ENCODE measurements at places on chromosomes 6 and 20.

DNA sequence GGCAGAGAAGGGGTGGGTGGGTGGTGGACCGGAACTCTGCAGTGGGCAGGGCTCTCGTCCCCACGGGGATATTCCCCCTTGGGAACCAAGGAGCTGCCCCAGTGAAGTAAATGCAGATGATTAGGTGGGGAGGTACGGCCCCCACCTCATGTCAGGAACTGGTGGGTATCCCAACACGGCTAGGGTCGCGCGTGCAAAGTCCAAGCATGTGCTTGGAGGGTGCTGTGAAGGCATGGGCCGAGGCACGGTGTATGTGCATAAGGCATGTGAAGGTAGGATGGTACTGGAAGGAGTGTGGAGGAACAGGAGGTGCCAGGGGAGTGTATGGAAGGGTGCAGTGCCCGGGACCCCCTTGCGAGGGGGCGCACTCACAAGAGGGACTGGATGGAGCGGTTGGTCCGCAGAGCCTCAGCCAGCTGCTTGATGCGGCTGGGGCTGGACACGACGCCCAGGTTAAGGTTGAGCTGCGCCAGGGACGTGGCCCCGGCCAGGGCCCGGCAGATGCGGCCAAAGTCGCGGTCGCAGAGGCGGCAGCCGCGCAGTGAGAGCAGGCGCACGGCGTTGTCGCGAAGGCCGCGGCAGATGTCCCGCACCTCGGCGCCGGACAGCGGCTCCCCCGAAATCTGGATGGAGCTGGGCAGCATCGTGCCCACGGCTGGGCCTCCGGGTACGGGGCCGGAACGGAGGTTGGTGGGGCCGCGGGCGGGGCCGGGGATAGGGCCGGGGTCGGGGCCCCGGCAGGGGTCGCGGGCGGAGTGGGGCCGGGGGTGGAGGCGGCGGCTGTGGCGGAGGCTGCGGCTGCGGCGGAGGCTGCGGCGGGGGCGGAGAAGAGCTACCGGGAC is 783 bp downstream of the LRRC73 start:
- no peak for DNase-seq

DNA sequence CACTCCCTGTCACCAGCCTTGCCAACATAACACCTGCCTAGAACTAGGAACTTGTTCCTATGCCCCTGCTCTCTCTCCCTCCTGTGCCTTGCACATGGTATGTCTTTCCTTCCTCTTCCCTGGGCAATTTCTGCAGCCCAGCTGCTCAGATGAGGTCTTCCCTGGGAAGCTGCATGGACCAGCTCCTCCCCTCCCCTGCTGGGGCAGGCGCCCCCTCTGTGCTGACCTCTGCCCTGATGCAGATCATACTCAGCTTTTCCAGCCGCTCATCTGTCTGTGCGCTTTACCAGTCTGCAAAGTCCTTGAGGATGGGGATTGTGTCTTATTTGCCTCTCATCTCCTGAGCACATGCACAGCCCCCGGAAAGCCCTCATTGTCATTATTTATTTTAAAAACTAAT is 161.8 kb downstream of the SCML4 start:
- DNase-seq = no peak

GRCh38 chr6:106114492-106114891 is 28.4 kb downstream of the PRDM1 start:
- DNase-seq = no peak

DNA sequence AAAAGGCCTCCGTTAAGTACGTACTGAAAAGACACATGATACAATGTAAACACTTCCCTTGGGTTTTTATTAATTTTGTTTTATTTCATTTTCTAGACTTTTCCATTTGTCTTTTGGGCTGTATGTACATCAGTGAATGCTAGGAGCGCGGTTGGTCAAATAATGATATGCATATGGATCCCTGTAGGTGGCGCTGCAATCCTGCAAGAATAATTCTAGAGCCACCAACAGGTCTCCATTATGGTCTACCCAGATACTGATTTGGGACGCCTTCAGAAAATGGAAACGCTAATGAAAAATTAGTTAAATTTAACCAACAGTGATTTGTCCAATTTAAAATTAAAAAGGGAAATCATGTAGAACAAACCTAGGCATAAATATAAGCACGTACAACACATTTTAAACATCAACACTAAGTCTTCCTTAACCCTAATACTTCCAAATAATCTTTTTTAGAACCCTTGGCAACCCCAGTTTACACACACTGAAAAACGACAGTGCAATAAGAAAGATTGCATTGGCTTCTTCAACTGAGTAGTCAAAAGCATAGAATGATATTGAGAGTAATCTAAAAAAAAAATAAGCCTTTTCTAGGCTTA is 433.5 kb downstream of the RFPL4B start:
- DNase-seq = peak; percentile 77

- DNase-seq = no peak
Observed at GRCh38 chr6:111985202-111985731, 68.6 kb upstream of the CCN6 start.

DNA sequence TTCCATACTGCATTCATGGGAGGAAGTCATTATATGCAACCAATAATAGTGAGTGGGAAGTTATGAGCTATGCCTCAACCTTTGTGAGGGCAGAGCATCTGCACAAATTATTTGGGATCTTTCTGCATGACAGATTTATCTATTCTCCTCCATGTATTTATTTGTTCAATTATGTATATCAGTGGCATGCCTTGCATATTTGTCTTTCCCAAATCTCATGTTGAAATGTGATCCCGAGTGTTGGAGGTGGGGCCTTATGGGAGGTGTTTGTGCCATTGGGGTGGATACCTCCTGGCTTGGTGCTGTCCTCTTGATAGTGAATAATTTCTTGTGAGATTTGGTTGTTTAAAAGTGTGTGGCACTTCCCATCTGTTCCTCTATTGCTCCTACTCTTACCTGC is 1246.0 kb upstream of the CITED2 start:
- no peak for DNase-seq

DNA sequence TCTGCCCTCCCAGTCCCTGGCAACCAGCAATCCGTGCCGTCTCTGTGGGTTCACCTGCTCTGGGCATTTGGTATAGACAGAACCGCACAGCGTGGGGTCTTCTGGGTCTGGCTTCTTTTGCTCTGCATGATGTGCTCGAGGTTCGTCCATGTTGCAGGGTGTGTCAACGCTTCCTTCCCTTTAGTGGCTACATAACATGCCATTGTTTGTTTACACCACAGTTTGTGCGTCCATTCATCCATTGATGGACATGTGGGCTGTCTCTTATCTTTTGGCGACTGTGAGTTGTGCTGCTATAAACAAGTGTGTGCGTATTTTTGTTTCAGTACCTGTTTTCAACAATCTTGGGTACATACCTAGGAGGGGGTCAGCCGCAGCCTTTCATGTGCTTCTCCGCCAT is 149.5 kb upstream of the RPS6KA2 start:
- no peak for DNase-seq

DNA sequence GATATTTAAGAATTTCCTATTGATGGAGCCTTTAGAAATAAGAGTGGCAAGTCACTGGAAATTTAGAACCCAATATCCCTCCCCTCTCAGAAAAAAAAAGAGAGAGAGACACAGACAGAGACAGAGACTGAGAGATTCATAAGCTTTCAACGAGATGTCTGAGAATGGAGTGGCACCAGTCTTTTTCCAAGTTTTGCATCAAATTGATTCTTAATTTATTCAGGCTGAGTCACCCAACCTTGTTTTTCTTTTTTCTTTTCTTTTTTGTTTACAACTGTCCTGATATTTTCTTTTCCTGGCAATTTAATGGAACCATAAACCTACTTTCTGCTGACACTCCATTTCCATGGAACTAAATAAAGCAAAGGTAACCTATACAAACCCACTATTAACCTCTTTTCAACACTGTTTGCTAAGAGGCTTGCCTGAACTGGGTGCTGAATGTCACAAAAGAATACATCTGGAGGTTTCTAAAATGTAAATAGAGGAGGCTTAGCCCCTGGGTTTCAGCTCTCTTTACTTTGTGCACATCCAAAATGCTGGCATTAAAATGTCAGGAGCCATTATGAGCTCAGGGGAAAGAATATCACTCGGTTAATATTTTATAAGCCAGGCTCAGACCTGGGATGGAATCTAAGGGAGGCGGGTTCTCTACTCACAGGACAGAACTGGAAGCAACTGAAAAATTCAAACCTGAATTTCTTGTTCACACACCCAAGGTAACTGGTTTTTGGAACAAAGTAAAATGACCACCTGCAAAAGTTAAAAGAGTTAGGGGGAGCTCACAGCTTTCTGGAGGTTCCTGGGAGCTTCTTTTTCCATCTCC is 100.8 kb downstream of the BFSP1 start:
- no peak for DNase-seq

GRCh38 chr20:61932711-61933480 is 132.8 kb downstream of the TAF4 start:
- DNase-seq = no peak

DNA sequence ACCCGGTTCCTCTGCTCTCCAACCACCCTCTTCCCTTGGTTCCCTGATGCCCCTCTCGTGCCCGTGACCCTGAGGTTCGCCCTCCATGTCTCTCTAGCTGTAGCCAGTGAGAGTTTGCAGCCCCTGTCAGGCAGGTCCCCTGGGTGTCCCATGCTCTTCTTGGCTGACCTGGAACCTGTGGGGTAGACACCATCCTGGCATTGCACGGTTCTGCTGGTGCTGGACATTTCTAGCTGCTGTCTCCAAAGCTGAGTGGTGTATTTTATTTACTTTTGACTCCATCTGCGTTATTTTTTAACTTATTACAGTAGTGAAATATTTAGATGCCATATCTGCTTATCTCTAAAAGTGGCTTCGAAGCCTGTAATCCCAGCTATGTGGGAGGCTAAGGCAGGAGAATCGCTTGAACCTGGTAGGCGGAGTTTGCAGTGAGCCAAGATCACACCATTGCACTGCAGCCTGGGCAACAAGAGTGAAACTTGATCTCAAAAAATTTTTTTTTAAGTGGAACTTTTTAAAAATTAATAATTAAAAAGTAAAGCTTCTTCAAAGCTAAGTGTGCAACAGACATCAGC is 12.5 kb downstream of the ENTPD6 start:
- no peak for DNase-seq

DNA sequence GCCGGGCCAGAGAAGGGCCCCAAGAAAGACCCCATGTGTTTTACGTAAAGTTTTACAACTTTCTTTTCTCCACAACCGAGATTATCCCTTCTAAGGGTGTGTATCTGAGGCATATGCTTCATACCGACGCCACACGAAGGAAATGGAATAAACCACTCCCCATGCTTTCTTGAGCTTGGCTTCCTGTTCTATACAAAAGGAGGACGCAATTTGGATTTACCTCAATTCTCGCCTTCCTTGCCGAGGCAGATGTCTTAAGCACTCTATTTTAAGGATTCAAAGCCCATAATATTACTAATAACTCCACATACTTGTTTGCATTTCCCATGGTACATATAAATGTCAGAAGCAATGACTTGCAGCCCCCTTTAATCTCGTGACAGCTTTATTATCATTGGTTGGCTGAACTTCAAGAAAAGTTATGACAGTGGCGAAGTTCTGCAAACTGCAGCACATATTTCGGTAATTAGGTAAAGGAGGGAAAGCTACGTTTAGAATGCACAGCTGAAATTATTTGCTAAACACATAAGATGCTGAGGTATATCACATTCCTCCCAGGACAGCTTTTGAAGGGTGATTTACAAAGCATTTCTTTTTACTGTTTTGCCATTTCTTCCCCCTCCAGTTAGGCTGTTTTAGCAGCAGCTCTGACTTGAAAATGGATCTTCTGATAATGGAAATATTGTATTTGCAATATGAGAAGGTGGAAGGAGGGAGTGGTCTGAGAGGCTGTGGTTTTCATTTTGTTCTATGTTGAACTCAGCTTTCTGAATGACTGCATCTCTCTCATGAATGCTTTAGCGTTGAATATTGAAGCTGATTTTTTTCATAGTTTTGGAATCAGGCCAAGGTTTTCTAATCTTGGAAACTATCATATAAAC is 330.5 kb downstream of the EPHA7 start:
- no peak for DNase-seq

- no peak for DNase-seq
Observed at GRCh38 chr6:83220121-83220520, 27.0 kb downstream of the RWDD2A start.

GRCh38 chr6:21771626-21772320 is 178.2 kb downstream of the SOX4 start:
- no peak for DNase-seq

- DNase-seq = peak; percentile 26
Observed at GRCh38 chr20:49320460-49320859, 42.6 kb upstream of the ZNFX1 start.

- DNase-seq = no peak
Observed at GRCh38 chr6:13101985-13102384, 226.4 kb downstream of the TBC1D7 start.

DNA sequence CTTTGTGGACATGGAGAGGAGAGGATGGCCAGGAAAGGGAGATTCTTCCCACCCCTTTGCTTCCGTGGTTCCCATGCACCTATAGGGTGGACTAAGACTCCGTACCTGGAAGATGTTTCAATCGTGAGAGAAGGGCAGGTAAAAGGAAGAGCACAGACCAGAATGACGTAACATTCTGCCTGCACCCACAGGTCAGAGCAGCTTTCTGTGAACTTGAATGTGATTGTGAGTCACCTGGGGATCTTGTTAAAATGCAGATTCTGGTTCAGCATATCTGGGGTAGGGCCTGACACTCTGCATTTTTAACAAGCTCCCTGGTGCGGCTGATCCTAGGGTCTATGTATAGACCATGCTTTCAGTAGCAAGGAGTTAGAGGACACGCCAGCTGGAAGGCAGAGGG is 164.1 kb upstream of the SGK1 start:
- DNase-seq = no peak

- no peak for DNase-seq
Observed at GRCh38 chr20:61759286-61760065, 306.2 kb downstream of the TAF4 start.

DNA sequence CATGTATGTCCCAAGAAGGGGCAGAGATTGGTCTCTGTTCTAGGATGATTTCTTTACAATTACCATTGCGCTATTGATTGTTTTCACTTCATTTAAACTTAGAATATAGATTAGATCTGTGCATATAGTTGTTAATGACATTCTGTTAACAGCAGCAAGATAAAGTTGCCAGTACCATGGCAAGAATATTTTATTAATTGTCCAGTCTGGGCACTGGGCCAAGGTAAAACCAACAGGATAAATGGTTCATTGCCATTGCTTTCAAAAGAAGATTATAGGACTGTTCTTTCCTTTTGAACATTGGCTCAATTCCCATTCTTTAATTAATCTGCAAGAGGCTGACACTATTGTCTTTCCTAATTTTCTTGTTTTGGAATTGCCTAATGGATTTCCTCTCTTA is 592.4 kb downstream of the RFPL4B start:
- no peak for DNase-seq

DNA sequence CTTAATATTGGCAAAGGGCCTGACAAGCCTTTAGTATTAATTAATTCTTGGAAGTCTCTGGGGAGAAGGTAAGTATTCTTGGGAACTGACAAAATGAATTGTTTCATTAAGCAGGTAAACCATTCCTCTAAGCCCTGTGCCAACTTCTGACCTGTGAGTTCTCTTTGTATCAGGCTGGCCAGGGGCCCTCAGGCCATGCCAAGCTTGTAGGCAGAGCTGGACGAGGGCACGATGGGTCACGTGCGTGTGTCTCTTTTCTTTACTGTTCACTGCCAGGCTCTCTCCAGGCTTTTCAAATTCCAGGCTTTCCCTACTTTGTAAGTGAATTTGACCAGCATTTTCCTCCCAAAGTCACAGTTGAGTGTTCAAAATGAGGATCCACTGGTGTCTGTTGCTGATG is 112.4 kb downstream of the NRN1 start:
- no peak for DNase-seq

- DNase-seq = no peak
Observed at GRCh38 chr20:18623156-18623910, 35.5 kb downstream of the DTD1 start.

- no peak for DNase-seq
Observed at GRCh38 chr20:29744071-29744470, 1513.4 kb upstream of the DEFB115 start.

All from hematopoietic multipotent progenitor cell treated with erythropoietin and hydrocortisone succinate and interleukin-3 and kit ligand, for 8 days (in vitro differentiated cells).